ENCODE measurements at places on chromosomes 6 and 20.
A peak's percentile ranks its signal among the peaks of the same experiment; 100 is the strongest.

- no peak for DNase-seq
These were observed 119.9 kb upstream of the ASCC3 start for GRCh38 chr6:101001012-101001411.

DNA sequence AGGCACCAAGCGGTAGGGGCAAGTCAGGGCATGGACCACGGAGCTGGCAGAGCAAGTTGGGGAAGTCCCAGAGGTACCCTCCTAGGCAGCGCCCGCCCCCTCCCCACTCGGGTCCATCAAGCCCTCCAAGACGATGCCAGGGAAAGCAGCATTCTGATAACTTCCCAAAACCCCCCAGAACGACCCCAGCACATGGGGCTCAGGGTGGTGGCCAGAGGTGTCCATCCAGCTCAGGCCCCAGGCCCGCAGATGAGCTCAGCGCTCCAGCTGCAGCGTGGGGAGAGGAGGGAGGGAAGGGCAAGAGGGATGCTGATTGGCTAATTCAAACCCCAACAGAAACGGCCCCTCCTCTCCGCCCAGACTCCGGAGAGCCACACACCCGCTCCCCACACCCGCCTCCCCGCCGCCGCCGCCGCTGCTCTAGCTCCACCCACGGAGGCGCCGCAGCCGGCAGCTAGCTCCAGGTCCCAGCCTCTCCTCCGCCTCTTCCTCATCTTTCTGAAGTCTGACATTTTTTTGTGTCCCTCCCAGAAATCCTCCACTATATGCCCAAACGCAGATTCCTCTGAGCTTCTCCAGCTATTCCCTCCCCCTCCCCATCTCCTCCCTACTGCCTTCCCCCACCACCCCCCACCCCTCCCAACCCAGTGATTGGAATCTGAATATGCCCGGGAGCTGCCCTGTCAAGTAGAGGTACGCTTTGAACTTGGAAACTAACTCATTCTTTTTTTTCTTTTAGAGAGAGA lies 40.3 kb upstream of the TLDC2 start:
- peak; percentile 91 for DNase-seq

GRCh38 chr6:25965058-25965457 lies 2.5 kb downstream of the TRIM38 start:
- no peak for DNase-seq

DNA sequence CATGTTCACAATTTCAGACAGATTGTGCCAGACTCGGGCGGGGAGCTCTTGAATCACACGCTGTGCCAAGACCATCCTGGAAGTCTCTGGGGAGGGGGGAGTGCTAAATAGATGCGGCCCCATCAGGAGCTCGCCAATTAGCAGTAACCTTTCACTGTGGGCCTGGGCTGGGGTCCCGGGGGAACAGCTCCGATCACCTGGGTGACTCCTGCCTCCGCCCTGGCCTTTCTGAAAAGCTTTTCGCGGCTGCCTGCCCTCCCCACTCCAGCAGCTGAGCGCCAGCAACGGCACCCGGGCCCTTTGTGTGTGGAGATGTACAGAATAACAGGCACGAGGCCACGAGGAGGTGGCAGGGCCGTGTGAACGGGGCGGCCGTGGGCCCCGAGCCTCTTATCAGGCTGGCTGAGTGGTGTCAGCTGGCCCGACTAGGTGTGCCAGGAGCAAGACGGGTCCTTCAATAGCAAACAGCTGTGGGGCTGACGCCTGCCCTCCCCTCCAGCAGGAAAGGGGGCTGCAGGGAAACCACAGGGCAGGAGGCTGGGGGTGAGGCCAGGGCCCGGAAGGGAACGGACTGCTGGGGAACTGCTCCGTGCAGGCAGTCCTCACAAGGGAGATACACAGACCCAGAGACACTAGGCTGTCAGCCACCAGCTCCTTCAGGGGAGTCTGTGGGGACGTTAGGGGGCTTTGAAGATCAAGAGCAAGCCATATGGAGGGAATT lies 56.8 kb downstream of the NOL4L start:
- no peak for DNase-seq

DNA sequence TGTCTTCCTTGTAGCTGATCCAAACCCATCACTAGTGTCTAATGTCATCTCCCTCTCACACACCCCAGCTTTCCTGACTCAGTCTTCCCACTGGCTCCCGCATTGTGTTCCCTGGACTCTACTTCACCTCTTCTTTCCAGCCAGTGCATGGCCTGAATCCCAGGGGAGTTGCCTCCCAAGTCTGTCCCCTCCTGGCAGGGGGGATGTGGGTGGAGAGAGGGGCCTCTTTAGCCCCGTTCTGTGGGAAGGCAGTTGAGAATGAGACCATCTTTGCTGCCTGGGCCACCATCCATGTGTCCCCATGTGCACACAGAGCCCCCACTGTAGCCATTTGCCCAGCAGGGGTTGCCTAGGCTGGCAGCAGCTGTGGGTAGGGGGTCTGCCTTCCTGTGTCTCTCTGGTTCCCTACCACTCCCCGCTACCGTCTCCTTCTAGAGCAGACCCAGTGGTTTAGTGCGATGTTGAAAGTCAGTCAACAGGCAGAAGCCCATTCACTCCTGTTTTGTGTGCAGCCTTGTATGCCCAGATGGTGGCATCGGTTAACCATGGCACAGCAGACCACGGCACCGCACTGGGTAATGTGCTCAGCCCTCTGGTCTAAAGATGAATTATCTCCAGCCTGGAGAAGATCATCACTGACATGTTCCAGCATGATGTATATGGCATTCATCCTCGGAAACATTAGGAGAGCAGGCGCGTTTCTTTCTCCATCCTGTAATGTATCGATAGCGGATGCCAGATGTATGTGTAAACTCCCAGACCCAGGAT lies 178.8 kb upstream of the SNX9 start:
- no peak for DNase-seq

- DNase-seq, result peak; percentile 34
These were observed 210.2 kb downstream of the TMEM200A start for GRCh38 chr6:130575971-130576370.

GRCh38 chr6:163019926-163020325 lies 292.2 kb downstream of the PACRG start:
- DNase-seq, result no peak

DNA sequence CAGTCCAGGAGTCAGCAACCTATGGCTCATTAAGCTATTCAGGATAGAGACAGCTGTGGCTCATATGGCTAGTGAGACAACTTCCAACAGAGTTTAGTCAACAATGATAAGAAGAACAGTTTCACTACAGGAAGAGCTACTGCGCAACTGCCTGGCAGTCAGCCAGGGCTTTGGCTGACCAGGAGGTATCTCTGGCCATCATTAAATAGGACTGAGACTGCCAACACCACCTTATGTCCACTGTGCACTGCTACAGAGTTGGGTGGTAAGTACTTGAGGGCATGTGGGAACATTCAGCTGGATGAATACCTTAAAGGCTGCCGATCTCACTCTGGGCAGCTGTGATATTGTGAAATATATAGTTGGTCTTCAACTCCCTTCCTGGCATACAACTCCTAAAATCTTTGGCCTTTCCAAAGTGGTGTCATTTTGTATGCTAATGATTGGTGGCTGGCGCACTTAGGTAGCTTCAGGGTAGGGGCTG lies 52.2 kb upstream of the FAM83C start:
- no peak for DNase-seq

DNA sequence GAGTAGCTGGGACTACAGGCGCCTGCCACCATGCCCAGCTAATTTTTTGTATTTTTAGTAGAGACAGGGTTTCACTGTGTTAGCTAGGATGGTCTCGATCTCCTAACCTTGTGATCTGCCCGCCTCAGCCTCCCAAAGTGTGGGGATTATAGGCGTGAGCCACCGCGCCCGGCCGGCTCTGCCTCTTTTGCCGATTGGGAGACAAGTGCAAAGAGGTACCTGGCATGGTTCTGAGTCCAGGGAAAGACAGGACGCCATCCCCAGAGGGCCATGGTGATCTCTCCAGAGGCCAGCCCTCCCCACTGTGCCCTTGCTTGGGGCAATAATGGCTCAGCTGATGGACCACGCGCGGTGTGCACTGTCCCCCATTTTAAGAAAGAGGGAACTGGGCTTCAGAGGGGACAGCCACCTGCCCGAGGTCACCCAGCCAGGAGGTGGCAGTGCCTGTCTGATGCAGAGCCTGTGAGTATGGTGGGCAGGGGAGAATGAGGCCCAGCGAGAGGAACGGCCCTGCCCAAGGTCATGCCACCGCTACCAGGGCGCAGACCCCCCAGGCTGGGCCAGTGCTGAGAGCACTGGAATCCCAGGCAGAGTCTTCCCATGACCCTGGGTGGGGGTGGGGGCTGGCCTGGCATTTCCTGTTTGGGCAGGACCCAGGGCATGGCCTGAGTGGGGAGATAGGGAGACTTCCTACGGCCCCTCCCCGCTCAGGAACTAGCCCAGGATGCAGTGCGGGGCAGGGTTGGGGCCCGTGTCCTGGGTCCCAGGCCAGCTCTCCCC lies 61.0 kb downstream of the SNAI1 start:
- DNase-seq, result no peak

DNA sequence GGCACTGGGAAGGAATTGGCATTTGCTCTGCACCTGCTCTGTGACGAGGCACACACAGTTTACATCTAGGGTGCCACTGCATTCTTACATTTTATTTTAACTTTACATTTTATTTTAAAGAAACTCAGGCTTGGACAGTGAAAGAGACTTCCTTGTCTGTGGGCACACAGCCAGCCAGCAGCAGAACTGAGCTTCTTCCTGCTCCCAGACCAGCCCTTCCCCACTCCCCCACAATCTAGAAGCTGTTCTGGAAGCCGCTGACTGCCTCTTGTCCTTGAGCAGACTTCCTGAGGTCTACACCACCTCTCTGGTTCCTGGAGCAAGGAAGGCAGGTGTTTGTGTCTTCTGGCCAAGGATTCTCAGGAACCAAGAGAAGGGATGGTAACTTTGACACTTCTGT lies 27.9 kb upstream of the CD93 start:
- no peak for DNase-seq

GRCh38 chr20:4904127-4904860 lies 97.0 kb downstream of the SLC23A2 start:
- DNase-seq, result no peak

Measured in MM.1S (cell line).